ENCODE measurements at places on chromosomes 3 and 15.

- DNase-seq: no peak
Measured at GRCh38 chr3:41324156-41324475, 124.8 kb downstream of the CTNNB1 start.

DNA sequence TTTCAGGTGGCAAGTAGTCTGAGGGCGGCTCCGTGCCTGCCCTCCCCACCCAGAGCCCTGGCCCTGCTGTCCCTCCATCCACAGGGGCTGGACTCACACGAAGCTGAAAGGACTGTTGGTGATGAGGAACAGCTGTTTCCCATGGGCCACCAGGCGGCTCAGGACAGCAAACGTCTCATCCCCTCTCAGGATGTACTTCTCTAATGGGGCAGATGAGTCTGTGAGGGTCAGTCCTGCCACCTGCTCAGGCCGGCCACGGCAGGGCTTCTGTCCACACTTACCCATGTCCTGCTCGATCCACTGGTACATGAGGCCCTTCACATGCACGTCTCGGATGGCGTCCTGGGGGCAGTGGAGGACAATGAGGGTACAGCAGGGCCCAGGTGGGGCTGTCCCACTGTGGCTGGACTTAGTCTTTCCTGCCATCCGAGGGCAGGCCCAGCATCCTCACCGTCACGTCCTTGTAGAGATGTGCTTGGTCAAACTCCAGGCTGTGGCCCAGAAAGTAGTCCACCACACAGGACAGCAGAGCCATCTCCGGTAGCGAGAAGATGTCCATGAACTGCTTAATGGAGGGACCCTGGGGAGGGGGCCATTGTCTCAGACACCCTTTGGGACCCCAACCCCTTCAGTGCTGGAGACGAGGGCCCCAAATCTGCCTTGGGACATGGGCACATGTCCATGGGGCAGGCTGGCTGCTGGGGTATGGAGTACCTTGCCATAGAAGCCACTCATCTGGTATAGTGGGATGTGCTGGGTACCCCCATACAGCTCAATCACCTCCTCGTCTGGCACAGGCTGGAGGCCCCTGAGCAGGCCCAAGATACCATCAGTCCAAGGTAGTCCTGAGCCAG, 5.7 kb downstream of the NT5DC2 start:
- no peak for DNase-seq

DNA sequence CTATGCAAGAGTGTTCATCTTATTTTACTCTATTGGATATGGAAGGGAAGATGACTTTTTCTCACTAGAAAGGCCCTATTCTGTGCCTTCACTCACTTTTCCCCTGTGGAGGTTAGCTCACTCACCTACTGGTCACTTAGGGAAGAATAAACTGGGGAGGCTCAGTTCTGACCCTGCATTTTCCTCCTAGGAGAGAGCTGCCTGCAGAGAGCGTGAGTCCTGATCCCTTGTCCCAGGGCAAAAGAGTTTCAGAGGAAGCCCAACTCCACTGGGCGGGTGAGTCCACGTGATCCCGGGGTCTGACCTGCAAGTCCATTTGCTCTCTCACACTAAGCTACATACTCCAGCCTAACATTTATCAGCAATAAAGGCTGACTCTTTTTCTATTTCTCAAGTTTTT, 8.4 kb downstream of the MORC1 start:
- no peak for DNase-seq

- no peak for DNase-seq
Measured at GRCh38 chr3:195394024-195394423, 48.8 kb downstream of the ACAP2 start.

DNA sequence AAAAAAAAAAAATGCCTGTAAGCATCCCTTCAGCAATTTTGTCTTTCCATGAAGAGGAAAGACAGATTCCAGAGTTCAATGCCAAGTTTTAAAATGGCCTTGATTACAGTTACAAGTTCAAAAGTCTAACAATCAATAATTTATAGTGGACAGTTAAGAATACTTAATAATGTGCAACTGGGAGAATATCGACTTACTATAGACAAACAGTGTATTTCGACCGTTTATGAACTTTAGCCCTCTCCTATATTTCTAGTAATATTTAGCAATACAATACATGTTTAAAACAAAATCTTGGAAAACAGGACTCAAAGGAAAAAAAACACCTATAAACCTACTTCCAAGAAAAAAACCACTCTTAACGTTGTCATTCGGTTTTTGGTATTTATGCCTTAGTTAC, 1.5 kb downstream of the PBRM1 start:
- no peak for DNase-seq

DNA sequence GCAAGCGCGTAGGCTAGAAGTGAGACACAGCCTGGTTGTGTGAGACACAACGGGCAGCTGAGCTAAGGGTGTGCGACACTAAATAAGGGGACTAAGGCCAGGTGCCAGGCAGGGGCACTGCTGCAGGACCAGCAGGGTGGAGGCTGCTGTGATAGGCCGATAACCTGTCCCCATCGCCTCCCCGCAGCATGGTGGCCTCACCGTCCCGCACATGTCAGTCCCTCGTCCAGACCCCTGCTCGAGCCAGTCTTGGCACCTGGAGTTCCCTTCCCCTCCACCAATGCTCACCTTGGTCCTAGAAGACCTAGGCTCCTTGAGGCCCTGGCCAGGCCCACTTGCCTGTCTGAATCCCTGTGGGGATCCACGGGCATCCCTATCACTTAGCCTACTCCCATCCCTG, 96.1 kb downstream of the HMG20A start:
- no peak for DNase-seq

DNA sequence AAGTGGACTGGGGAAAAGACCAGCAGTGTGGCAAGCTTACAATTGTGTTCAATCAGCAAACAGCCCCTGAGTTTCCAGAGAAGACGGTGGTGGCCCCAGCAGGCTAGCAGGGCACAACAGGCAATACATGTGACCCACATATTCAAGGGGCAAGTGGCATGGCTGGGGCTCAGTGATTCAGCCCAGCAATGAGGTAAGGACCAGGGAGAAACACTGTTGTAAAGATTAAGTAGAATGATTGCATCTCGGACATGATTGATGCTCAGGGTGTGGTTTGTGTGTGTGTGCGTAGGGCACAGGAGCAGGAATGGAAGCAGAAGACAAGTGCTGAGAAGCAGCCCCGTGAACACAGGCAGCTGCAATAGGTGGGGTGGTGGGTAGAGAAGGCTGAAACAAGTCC, 37.9 kb downstream of the KLHL6 start:
- no peak for DNase-seq

DNA sequence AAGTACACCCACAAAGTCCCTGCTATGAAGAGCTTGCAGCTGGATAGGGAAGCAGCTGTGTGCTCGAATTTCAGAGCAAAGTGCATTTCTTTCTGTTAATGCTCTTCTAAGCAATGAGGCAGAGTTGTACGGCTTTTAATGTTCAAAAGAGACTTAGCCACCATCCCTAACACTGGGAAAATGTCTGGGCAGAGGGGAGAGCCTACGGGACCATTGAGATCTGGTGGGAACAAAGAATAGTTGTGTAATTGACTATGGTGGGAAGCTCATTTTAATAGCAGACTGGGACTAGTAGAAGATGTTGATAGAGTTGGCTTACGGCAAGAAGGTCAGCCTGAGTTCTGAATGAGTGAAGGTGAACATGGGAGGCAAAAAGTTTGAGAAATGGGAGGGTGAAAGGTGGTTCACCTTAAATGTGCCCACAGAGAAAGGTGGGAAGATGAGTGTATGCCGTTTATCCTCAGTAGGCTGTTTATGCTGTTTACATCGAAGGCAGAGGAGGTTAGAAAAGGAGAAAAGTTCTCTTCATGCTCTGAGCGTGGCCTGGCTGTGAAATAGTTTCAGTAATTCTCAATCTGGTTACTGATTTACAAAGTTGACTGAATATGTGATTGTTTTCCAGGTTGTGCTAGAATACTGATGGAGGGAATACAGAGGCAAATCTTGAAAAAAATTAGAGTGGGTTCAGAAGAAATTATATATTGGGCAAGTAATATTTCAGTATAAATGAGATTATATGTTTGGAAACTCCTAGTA, 22.9 kb upstream of the UTS2B start:
- no peak for DNase-seq

GRCh38 chr3:136957751-136958288, at the start of gene IL20RB:
Gene IL20RB, plus strand, starts transcription at chr3:136957983. Its CDS starts 131 bp downstream, at chr3:136958114.
- DNase-seq: no peak

- DNase-seq: no peak
Measured at GRCh38 chr3:2362122-2362521, 263.5 kb downstream of the CNTN4 start.

DNA sequence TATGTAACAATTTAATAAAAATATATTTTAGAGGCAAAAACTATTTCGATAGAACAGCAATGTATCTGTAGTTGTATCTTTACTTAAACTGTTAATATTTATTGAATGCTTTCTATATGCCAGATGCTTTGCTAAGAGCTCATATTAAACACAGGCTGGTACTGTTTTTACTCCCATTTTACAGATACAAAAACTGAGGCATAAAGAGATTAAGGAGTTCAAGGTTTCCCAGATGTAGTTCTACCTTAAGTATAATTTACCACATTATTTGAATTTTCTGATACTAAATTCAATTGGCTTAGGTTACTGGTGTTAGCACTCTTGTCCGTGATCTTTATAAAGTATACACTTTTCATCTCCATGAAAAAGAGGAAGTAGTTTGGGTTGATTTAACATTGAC, 149.8 kb downstream of the ROBO2 start:
- no peak for DNase-seq

GRCh38 chr15:70748281-70748747, 15.0 kb downstream of the UACA start:
- no peak for DNase-seq

GRCh38 chr3:193829781-193830180, 236.8 kb downstream of the OPA1 start:
- no peak for DNase-seq

GRCh38 chr15:65076486-65077290, at the start of gene KBTBD13:
Gene KBTBD13, plus strand, starts transcription at chr15:65076746. Its CDS starts 70 bp downstream, at chr15:65076816.
- DNase-seq: no peak

DNA sequence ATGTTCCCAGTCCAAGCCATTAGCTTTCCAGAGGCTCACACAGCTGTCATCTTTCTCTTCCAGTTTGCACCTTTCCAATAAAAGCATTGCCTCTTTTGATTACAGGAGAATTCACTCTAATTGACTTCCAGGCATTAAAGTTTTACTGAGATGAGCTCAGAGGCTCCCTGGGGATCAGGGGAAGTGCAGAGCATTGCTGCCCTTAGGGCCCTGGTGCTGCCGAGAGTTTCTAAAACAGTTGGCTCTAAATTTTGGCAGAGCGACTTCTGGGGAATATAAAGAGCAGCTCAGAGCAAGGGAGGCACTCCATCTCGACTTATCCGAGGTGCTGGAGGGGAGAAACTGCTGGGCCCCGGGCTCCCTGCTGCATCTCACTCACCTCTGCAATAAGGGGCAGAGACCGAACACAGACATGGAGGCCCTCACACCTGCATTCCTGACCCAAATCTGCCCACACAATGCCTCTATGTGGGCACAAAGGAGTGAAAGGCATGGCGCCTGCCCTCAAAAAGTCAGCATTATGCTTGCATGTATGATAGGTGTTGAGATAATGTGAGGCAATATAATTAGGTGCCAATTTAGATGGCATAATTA, 61.7 kb downstream of the SCN11A start:
- DNase-seq: no peak

- DNase-seq: no peak
Measured at GRCh38 chr3:3800080-3800455, 837 bp downstream of the LRRN1 start.

- no peak for DNase-seq
Measured at GRCh38 chr3:197959500-197959890, 522 bp upstream of the LMLN start.

- no peak for DNase-seq
Measured at GRCh38 chr15:80970018-80970657, 19.5 kb downstream of the MESD start.

DNA sequence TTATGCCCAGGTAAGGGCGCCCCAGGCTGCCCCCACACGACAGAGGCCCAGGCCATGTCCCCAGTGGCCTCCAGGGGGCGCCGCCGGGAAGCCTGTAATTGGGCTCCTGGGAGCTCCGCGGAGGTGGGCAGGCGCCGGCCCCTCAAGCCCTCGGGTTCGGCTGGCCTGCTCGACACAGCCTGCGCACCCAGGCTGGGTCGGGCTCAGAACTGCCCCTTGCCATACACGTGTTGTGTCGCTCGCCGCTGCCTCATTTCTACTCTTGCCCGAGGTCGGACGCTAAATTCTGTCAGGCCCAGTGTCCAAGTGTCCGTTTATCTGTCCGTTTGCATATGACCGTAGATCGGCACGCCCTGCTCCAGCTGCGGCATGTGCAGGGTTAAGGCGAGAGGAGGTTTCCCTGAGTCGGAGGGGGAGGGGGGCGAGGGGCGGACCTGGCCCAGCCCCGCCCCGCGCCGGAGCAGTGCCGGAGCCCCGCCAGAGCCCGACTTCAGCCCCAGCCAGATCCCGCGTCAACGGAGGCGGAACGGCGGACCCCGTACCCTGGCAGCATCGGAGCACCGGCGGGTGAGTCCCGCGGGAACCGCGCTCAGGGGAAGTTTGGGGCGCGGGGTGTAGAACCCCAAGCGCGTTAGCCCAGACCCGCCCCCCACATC, at the start of gene KLHDC8B:
Gene KLHDC8B, plus strand, starts transcription at position 480 of the 656 bp plus-strand sequence. CDS start 1,172 bp downstream, outside the sequence.
- no peak for DNase-seq

- DNase-seq: no peak
Measured at GRCh38 chr3:171056528-171056927, 30.0 kb upstream of the SLC2A2 start.

DNA sequence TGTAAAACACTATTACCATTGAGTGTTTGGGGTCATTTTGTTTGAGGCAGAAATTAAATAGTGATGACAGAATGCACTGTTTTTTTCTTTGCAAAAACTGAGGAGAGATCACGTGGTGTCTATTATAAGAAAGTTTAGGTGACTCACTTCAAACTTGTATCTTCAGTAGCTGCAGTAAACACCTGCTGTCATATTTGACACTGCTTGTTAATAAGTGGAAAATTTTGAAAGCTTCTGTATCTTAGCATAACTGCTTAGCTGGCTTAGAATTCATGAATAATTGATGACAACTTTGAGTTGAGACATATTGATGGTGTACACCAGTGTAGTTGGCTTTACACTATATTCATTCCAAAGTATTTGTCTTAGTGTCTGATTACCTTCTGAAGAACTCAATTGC, 29.7 kb upstream of the MDFIC2 start:
- no peak for DNase-seq

DNA sequence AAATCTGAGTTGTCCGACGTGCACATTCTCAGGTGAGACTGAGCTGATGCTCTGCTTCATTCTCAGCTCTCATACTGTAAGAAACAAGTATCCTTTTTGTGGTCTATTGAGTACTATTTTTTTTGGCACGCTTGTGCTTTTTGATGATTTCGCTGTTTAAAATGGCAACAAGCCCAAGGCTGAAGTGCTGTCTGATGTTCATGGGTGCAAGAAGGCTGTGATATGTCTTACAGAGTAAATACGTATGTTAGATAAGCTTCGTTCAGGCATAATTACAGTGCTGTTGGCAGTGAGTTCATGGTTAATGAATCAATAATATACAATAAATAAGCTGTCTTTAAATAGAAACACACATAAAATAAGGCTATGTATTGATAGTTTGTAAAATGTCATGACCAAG, 27.2 kb downstream of the AQR start:
- no peak for DNase-seq

- DNase-seq: no peak
Measured at GRCh38 chr3:169091196-169091823, 572.2 kb downstream of the MECOM start.

Measured in NCI-H1436 treated with DMSO at 0.1 percent for 48 hours (cell line).